ENCODE measurements at places on chromosomes 7 and 10.

DNA sequence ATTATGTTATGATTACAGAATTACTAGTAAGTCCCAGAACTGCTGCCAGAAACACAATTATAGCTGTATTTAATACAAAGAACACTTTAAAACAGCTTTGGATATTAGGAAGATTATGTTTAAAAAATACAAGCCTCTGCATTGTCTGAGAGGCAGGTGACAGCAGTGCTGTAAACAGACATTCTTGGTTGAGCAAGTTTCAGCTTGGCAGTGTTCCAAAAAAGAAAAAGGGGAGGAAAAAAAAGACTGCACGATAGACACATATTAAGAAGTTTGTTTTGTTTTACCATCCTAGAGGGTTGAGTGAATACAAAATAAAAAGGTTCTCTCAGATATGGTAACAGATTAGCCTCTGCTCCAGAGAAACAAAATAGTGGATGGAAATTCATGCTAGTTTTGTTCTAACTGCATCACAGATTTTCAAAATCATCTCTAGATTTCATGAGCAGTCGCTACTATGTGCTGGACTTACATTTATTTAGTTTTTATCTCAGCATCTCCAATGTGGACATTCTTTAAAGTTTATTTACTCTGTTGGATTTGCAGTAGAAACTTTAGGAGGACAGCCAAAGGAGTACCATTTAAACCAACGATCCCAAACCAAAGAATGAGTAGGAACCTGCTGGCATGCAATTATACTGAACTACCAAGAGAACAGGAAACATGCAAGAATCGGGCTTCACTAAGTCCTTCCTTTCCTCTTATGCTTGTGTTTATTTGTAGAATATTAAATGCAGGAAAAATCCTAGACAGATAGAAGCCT, 9.0 kb downstream of the FAM204A start:
- no peak for DNase-seq

- DNase-seq, result no peak
These were observed 217.0 kb downstream of the CREB5 start for GRCh38 chr7:28629216-28629842.

GRCh38 chr7:3461923-3462322, 160.9 kb downstream of the SDK1 start:
- no peak for DNase-seq

- DNase-seq, result no peak
These were observed 44.7 kb downstream of the PPIF start for GRCh38 chr10:79392020-79392398.

- DNase-seq, result no peak
These were observed 30.6 kb downstream of the FAM237B start for GRCh38 chr7:90290244-90291113.

DNA sequence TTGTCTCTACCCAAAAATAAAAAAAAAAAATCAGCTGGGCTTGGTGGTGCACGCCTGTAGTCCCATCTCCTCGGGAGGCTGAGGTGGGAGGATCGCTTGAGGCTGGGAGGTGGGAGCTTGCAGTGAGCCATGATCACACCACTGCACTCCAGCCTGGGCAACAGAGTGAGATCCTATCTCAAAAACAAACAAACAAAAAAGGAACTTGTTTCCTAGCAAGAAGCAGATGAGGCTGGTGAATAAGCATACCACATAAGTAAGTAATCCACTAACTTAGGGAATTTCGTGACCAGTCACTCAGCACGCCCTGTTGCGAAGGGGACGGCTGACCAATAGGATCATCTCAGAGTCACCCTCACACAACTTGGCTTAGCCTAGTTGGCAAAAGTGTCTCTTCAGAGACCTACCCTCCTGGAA, 64.6 kb downstream of the CUX1 start:
- DNase-seq, result no peak

DNA sequence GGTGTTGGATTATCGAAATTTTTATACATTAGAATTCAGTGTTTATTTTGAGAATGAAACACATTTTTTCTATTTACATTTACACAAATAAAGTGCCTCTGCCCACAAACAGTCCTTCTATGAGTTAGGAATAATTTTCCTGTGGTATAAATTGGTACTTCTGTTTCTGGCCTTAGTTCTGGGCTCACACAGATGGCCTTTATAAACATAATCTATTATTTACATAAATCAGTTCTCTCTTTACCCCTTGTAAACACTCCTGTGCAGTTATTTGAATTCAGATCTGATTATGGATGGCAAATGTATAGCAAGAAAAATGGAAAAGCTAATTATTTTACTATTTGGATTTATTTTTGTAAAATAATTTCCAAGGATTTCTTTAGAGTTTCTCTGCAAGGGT, 143.2 kb downstream of the PRKG1 start:
- DNase-seq, result no peak

- DNase-seq, result no peak
These were observed 526.4 kb downstream of the DNAJB6 start for GRCh38 chr7:157863176-157863575.

- no peak for DNase-seq
These were observed 30.9 kb downstream of the CDK1 start for GRCh38 chr10:60809157-60809556.

DNA sequence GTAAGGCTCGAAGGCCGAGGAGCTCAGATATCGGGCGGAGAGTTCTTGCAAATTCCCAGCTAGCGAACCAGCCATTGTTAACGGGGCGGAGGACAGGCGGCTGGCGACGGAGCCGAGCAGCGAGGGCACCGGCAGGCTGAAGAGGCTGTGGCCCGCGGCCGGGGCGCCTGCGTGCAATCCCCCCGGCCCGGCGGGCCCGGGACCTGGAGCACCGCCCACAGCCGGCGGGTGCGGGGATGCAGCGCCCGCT, 4.1 kb downstream of the VAX1 start:
- DNase-seq, result no peak

DNA sequence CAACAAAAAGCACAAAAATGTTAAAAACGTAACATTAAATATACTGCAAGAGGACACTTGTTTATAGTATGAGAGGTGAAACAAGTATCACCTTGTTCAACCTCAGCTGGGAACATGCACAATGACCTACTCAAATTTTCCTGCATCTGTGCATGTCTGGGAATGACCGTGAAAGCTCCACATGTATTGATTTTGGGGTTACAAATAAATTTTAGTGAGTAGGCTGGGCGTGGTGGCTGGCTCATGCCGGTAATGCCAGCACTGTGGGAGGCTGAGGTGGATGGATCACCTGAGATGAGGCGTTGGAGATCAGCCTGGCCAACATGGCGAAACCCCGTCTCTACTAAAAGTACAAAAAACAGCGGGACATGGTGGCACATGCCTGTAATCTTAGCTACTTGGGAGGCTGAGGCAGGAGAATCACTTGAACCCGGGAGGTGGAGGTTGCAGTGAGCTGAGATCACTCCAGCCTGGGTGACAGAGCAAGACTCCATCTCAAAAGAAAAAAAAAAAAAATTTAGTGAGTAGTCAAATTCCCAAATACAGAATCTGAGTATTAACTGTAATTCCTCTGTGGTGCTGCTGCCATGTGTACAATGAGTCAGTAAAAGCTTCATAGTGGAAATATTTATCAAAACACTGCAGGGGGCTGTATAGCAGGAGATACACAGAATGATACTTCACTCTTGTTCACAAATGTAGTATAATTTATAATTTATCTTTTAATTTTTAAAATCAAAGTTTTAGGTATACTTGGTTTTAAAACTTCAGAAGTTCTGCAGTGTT, 41.1 kb downstream of the SUGCT start:
- no peak for DNase-seq

- DNase-seq, result no peak
These were observed 45.5 kb upstream of the ABLIM1 start for GRCh38 chr10:114703377-114704107.

DNA sequence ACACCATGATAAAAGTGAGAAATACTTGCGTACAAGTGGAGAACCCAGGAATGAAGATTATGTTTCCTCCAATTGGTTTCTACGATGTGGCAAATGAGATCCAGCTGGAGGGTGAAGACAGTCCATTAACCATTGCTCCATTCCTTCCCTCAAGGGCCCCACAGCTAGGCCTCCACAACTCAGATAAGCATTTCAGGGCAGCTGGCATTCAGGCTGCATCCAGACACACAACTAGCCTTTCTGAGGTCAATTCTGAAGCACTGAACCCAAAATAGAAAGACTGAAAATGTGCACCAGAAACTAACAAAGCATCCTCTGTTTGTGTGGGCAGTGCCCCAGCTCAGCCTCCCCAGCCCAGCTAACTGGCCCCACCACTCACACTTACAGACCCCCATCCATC, 94.8 kb downstream of the GSAP start:
- no peak for DNase-seq

DNA sequence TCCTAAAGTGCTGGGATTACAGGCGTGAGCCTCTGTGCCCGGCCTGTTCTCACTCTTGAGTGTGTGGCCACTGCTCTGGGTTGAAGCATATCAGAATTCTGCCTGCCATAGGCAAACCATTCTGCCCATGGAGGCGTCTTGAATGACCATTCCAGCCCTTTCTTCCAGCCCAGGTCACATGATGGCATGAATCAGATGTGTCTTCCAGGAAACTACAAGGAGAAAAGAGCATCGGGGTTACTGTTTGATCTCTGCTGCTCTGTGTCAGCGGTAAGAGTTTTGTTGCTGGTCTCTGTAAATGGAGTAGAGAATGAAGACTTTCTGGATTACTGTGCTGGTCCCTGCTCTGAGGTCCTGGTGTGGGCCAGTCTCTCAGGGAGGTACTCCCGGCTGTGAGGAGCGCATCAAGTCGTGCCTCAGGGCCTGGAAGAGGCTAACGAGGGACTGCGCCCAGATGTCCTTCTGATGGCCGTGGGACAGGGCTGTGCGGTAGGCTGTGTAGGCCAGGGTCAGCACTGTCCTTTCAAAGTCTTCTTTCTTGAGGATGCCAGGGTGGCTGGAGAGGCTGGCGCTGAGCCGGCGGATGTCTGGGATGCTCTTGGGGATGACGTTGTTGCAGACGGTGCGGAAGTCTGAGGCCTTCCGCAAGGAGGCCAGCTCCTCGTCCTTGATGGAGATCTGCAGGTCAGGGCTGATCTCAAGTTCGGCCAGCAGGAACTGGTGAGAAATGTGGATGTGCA, 5.8 kb upstream of the SLC13A4 start:
- no peak for DNase-seq

DNA sequence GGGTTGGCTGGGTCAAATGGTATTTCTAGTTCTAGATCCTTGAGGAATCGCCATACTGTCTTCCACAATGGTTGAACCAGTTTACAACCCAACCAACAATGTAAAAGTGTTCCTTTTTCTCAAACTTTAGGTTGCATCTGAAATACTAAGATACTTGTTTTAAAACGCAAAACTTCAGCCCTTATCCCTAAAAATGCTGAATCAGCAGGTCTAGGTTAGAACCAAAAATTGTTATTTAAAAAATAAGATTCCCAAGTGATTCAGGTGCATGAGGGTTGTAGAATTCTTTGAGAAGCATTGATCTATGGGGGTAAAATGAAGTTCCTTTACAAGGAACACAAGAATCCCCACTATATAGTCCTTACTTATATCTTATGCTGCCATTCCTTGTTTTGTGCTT, 56.5 kb upstream of the BICC1 start:
- no peak for DNase-seq

GRCh38 chr7:97580205-97580604, 151.7 kb upstream of the TAC1 start:
- no peak for DNase-seq

GRCh38 chr10:16953270-16953669, 136.0 kb upstream of the RSU1 start:
- DNase-seq, result no peak

- peak; percentile 52 for DNase-seq
These were observed 984 bp downstream of the SMURF1 start for GRCh38 chr7:99142727-99143520.

GRCh38 chr10:73404690-73405089, 9.2 kb downstream of the ANXA7 start:
- DNase-seq, result no peak

DNA sequence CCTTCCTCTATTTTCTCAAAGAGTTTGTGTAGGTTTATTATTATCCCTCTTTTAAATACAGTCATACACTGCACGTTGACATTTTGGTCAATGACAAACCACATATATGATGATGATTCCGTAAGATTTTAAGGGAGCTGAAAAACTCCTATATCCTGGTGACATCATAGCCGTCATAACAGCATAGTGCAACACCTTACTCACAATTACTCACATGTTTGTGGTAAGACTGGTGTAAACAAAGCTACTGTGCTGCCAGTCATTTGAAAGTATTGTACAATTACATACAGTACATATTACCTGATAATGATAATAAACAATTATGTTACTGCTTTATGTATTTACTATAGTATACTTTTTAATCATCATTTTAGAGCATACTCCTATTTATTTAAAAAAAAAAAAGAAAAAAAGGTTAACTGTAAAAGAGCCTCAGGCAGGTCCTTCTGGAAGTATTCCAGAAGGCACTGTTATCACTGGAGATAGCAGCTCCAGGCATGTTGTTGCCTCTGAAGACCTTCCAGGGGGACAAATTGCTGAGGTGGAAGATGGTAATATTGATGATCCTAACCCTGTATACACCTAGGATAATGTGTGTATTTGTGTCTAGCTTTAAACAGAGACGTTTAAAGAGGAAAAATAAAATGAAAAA, 123.3 kb upstream of the CDK1 start:
- no peak for DNase-seq

DNA sequence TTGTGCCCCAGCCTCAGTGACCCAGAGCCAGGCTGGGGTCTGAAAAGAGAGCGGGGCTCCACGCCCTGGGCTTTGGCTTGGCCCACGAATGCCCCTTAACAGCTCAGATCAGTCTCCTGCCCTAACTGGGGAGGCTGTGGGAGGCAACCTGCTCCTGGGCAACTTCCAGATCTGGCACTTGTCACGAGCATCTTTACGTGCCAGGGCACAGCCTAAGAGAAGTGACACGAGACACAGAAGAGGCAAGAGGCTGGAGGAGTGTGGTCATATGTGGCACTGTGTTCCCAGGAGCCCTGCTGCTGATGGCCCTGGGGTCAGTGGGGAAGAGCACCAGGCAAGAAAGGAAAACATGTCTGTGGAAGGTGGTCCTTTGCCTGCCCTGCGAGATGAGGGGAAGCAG, 97.8 kb upstream of the BTBD16 start:
- DNase-seq, result no peak

DNA sequence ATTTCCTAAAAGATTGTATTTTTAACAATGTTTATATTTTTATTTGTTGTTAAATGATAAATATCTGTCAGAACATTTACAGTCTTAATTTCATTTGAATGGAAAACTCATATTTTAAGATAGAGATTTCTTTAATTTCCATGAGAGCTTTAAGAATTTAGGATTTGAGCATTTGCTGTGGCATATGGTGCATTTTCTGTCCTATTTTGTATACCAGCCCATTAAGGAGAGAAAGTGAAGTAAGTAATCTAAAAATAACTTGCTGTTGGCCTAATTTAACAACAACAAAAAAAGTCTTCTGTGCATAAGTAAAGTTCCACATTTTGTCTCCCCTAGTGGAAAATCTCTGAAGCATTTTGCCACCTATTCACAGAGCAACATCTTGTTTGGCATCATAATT, 190.9 kb upstream of the PPP1R3A start:
- DNase-seq, result no peak

GRCh38 chr7:151722533-151722932, 154.4 kb downstream of the PRKAG2 start:
- no peak for DNase-seq

DNA sequence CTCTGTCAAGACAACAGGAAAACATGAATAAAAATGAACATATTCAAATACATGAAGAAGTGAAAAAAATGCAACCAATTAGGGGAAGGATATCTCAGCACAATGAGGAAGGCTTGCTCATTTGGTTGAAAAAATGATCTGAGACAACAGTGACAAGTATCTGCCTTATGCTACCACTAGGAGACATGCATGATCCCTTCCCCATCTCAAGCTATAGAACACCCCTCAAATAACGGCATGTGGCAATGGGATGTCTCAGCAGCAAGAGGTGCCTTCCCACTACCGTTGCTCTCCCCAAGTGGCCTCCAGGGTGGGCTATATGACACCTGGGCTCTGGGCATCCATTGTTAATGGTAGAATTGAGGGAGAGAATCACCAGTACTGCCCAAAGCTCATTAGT, 98.1 kb upstream of the RSU1 start:
- DNase-seq, result no peak

All from NCI-H1436 treated with DMSO at 0.1 percent for 48 hours (cell line).